ENCODE measurements at places on chromosomes 12 and 14. TPM values are rescaled to one million over a fixed set of nuclear protein-coding genes. Genes with fewer than 3 reads are reported as not detected.

GRCh38 chr12:82721726-82722125 is 35.0 kb downstream of the TMTC2 start:
- DNase-seq = no peak

DNA sequence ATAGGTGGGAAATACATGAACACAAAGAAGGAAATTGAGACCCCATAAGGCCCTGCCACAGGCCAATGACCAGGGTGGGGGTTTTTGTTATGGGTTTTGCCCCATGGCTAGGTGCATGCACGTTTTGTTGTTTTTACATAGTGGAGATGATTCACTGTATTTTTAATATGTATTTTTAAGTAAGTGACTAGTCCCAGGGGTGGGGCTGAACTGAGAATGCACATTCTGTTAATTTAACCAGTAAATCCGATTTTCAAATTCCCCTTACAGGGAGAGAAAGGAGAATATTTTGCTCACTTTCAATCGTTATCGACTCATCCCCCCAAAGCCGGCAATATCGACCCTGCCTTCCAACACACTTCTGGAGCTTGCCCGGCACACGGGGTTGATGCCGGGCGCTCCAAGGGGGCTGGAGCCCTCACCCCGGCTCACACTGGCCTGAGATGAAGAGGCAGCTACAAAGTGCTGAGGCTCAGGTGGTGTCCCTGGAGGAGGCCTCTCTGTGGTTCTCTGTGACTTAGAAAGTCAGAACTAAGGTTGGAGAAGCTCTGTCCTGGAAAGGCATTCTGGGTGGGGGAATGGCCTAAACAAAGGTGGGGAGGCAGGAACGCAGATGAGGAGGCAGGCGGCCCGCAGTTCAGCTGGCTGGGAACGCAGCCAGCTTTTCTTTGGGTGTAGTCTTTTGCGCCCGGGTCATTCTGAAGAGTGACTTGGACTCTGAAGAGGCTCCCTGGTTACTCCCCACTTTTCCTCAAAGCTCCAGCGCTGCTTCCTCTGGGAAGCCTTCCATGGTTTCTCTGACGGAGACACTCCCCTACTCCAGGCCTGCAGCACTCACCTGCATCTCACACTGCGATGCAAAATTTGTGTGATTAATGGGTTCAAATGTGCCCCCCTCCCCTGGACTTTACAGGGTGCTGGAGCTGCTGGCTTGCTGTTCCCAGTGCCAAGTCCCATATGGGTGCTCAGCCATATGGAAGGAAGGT is 50.7 kb upstream of the DLK1 start:
- DNase-seq = no peak

DNA sequence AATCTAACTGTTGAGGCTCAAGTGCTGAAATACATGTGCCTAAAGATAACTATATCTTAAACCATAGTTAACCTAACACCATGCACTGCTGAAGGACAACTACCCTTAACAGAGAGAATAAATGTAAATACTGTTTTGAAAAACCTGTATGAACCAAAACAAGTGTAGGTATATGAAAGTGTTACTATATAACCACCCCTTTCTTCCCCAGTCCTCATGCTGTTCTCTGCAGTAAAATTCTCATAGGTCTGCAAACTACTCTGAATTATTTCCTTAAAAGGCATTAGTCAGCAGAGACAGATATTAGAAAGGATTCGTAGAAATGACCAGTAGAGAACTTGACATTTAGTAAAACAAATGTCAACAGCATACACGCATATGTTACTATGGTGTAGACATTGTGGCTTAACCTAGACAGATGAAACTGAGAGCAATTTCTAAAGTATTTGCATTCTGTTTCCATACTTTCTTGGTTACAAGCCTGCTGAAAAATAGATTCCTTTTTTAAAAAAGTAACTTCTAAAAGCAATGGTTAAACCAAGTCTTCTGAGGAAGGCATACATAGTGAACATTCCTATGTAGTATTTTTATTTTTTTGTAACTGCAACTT is 13.9 kb downstream of the CSRP2 start:
- DNase-seq = no peak

- DNase-seq = peak; percentile 97
Observed at GRCh38 chr12:121795034-121795968, 1.8 kb upstream of the RHOF start.

The MSRB3 gene
- 299 TPM for total RNA-seq

The NPFF gene
- not detected for total RNA-seq

The SRGAP1 gene
- total RNA-seq = 16.0 TPM

The ANKRD33 gene
- total RNA-seq = not detected
